Ureter (tissue), 1 donor: ENCODE measurements at places on chromosomes 2 and 18. TPM values are rescaled to one million over a fixed set of nuclear protein-coding genes. Genes with fewer than 3 reads are reported as not detected.

- DNase-seq, result no peak
Measured at GRCh38 chr18:57220480-57220879, 73.6 kb downstream of the BOD1L2 start.

- DNase-seq, result no peak
Measured at GRCh38 chr18:644395-645004, 13.0 kb upstream of the TYMS start.

DNA sequence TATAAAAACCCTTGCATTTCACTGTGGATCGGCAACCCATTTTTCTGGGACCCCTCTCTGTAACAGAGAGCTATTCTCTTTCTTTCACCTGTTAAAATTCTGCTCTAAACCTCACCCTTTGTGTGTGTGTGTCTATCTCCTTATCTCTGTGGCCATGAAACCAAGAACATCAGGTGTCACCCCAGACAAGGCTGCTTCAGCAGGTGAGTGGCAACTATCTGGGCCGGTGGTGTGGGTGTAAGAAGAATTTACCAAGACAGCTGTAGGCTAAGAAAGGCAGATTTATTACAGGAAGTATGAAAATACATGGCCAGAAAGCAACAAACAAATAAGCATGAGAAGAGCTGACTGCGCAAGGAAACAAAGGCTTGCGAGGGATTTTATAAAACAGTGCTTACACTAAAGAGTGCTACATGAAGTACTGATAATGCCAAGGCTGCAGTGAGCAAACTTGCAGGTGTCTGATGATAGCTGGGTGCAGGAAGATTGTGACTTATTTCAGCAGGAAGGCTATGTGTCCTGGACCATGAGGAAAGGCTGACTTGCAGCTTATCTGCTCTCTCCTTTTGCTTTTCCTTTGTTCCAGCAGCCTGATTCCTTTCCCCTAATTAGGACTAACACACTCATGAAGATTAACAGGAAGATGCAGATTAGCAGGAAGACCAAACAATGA lies 421.1 kb downstream of the PTH2R start:
- no peak for DNase-seq

DNA sequence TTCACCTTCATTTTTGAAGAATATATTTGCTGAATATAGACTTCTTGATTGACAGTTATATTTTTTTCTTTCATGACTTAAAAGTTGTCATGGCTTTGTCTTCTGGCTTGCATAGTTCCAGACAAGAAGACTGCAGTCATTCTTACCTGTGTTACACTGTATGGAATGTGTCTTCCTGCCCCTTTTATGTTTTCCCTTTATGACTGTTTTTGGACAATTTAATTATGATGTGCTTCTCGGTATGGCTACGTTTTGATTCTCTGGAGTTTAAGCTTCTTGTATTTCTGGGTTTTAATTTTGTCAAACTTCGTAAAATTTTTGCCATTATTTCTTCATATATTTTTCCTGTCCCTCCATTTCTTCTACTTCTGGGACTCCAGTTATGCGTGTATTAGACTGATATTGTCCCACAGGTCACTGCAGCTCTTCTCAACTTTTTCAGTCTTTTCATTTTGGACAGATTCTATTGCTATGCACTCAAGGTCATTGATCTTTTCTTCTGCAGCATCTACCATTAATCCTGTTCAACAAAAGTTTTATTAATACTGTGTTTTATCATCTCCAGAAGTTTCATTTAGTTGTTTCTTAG lies 17.1 kb downstream of the MTERF4 start:
- DNase-seq, result no peak

DNA sequence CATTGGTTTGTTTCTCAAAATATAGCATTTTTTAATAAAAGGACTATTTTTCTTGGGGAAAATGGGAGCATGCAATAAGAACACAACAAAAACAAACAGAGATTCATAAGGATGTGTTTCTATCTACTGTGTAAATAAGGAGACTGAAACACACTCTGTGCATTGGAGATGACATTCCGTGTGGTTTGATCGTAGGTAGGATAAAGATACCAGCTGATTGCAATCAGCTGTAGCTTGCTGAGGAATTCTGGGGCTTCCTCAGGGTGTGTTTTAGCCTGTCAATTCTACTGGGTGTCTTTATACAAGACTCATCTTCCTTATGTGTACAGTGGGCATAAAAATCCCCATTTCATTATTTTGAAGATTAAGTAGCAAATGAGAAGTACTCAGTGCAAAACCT lies 591.6 kb downstream of the DSC3 start:
- DNase-seq, result no peak

DNA sequence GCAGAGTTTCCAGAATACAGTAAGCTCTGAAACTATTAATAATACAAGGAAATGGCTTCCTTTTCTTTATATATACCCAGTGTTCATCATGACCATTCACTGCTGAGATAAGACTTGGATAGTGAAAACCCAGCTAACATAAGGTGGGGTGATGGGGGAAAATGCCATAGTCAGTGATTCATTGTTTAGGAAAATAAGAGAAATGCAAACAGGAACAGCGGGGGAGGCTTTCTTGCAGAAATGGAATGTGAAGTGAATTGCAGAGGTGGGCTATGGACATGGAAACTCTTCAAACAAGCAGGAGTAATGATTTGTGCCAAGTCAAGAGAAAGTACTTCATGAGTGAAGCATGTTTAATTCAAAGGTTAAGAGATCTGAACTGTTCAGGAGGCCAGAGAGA lies 519.4 kb downstream of the TDRD15 start:
- DNase-seq, result no peak

DNA sequence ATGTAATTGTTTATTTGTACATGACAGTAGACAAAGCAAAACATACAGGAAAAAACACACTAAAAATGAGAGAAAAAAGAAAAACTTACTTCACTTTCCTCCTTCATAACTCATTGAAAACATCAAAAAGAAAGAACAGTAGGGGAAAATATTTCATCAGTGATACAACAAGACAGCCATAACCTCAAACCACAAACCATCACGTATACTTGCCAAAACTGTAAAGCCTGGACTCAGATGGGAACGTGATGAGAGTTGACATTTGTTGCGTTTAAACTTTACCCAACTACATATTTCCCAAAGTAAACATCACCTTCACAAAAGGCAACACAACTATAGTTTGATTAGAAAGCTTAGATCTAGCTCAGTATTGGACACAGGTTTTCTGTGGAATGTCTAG lies 278.2 kb upstream of the COL3A1 start:
- no peak for DNase-seq

DNA sequence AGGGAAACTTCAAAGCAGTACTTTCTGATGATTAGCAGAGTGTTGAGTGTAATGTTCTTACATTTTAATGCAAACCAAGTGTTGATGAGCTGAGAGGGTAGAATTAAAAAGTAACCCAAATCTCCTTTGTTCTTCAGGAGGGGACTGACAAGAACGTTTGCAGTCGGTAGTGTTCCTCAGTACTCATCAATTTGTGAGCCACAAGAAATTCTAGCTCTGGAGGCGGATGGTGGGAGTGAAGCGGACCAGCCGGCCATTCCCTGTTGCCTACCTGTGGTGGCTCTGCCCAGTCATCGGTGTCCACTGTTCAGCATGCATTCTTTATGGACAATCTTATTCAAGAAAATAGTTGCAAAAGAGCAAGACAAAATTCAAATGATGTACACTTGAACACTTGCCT lies 438.6 kb upstream of the POU3F3 start:
- no peak for DNase-seq

GRCh38 chr2:84247532-84247931 lies 211.5 kb downstream of the SUCLG1 start:
- no peak for DNase-seq

DNA sequence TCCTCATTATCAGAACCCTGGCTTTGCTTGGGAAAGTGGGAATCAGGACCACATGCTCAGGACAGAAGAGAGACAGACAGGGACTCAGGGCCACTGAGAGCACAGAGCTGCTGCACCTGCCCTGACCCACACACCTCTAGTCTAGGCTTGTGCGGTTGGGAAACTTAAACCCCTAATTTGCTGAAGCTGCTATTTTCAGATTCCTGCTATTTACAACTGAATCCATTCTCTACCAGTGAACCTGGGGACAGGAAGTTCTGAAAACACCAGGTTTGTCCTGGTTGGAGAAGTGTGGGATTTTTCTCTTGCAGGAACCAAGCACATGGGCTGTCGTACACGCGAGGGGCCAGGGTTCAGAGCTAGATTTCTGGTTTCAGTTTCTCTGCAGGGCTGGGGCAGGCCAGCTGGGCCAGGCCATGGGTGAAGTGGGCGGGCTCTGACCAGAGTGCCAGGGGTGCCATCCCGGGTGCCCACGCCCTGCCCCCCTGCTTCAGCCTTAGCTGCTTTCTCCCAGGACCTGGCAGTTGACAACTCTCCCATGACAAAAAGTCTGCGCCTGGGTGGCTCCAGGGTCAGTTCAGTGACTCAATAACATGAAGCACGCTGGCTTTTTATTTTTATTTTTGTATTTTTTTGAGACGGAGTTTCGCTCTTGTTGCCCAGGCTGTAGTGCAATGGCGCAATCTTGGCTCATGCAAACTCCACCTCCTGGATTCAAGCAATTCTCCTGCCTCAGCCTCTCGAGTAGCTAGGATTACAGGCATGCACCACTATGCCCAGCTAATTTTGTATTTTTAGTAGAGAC lies 51.3 kb upstream of the SLC1A4 start:
- no peak for DNase-seq

- no peak for DNase-seq
Measured at GRCh38 chr18:44556296-44556695, 124.4 kb upstream of the SETBP1 start.

DNA sequence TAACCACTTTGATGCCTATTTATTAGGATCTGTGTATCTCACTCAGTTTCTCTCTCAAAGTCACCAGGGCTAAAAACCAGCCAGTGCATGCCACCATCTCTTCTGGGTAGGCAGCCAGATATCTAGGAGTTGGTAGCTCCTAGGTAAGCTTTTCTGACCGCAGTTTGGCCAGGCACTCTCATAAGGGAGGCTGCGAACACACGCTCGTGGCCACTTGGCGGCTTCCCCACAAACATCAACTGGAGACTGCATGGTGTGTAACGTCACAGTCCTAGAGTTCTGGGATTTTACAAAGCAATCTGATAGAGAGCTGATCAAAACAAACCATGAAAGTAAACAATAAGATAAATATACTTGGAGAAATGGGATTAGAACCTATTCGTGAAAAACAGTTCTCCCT lies 424.3 kb upstream of the ACVR2A start:
- DNase-seq, result no peak

DNA sequence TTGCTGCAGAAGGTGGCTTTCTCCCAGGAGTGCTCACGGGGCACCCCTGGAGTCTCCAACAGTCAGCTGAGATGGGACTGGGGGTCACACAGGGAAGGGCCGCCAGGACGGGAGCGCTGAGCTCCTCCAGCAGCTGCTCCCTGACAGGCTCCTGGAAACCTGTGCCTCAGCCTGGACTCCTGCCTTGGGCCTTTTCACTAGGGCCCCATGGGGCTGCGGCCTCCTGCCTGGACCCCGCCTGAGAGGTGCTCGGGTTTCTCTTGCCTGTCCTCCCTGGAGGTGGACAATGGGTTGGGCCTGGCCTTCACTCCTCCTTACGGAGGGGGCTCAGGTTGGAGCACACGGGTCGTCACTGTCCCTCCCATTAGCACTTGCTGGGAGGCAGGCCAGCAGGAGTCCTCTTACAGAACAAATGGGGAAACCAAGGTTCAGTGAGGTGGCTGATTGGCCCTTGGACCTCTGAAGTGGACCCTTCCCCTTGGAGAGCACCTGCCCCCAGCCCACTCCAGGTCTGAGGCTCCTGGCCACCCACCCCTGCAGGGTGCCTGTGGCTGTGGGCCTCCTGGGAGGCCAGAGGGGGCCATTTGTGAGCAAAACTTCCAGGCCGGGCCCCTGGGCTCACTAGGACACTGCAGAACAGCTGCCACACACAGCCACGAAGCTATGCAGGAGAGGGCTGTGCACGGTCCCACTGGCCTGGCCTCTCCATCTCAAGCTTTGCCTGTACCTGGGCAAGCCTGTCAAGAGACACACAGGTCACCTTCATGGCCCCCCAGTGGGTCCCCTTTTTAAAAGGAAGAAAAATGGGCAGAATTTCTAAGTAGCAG lies 57.1 kb upstream of the ODC1 start:
- DNase-seq, result peak; percentile 27

DNA sequence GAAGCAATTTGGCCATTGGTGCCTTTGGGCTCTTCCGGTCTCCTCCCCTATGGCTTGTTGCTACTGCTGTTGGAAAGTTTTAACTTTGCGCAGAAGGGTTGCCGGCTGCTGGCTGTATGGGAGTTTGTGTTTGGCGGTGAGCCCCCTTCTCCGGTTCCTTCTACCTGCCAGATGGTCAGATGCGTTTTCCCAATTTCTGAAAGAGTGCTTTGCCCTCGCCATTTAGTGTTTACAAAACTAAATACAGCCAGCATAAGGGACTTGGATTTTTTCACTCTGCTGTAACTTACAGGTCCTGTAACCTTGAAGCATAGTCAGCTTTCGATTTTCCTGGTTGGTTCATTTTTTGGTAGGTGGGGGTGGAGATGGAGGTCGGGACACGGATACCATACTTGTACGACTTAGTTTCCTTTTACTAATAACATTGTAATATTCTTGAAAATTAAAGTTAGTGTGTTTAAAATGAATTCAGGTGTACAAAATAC lies 604 bp downstream of the COQ10B start:
- DNase-seq, result no peak

GRCh38 chr2:70959851-70960832 lies 18.3 kb upstream of the ANKRD53 start:
- DNase-seq, result peak; percentile 22

DNA sequence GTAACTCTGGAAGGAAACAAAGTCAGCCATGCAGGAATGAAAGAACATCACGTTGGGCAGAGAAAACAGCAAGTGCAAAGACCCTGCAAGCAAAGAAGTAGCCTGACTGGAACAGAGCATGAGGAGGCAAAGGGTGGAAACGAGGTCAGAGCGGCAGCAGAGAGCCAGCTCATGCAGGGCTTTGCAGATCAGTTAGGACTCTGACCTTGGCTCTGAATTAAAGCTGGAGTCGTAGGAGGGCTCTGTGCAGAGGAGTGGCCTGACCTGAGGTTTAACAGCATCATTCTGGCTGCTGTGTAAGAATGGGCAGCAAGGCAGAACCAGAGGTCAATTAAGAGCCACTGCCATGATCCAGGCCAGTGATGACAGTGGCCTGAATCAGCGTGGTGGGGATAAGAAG lies 220.7 kb downstream of the PRKCE start:
- DNase-seq, result no peak

The CD207 gene
- 1.3 TPM for total RNA-seq

The STPG4 gene
- not detected for total RNA-seq

The SLC38A11 gene
- 2.4 TPM for total RNA-seq

The REG1B gene
- total RNA-seq, result not detected

The NRBP1 gene
- 71.7 TPM for total RNA-seq

The TUBA4B gene
- total RNA-seq, result not detected

The TTR gene
- total RNA-seq, result 0.55 TPM

The SLC30A3 gene
- total RNA-seq, result not detected

The ABCG8 gene
- total RNA-seq, result not detected

The SIX2 gene
- total RNA-seq, result 1.2 TPM

The GRB14 gene
- 6.7 TPM for total RNA-seq

The ATOH8 gene
- 21.8 TPM for total RNA-seq

The SERPINB10 gene
- not detected for total RNA-seq

The GPR35 gene
- 1.6 TPM for total RNA-seq

The SLC16A14 gene
- total RNA-seq, result 9.2 TPM

The C1GALT1C1L gene
- 0.99 TPM for total RNA-seq

The DCC gene
- 4.4 TPM for total RNA-seq

The CPO gene
- total RNA-seq, result not detected

The CBLN2 gene
- total RNA-seq, result not detected
